ENCODE measurements at places on chromosomes 1 and 21.

DNA sequence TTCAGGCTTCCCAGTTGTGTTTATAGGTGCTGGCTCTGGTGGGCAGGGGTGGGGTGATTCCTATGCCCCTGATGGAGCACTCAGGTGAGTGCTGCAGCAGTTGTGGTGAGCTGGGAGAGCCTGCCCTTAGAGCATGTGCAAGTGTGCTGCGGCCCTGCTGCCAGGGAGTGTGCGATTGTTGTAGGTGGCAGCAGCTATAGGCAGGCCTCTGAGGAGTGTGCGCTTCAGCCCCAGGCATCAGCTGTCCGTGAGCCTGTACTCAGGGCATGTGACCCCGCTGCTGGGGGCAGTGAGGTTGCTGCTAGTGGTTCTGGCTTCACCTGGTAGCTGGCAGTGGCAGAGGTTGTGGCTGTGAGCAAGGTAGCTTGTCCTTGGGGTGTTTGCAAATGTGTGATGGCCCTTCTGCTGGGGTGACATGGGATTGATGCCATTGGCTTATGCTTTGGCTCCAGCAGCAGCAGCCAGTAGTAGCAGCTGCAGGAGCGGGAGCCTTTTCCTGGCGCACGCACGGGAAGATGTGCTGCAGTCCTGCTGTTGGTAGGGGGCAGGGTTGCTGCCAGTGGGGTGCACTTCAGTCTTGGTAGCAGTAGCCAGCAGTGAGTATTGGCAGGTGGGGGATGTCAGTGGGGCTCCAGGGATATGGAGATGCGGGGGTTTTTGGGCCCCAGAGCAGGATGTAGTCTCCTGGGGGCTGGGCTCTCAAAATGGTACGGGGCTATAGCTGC is 37.7 kb downstream of the SYCP1 start:
- DNase-seq: no peak

DNA sequence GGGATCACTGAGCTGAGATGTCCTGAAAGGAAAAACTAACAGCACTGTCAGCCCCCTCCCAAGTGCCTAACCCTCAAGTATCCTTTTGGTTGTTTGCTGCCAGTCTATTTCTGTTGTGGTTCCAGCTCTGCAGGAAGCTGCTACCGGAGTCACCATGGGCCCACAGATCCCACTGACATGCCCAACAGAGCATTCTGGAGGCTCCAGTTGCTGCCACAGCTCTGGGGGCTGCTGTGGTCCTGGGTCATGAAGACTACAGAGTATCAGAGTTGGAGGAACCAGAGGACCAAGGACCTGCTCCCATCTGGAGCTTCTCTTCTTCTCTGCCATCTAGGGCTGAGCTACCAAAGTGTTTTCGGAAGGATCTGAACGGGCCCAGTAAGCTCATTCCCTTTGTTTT is 910 bp downstream of the LCE3A start:
- DNase-seq: no peak

GRCh38 chr1:51516649-51517158 is 2.4 kb downstream of the EPS15 start:
- DNase-seq: no peak

DNA sequence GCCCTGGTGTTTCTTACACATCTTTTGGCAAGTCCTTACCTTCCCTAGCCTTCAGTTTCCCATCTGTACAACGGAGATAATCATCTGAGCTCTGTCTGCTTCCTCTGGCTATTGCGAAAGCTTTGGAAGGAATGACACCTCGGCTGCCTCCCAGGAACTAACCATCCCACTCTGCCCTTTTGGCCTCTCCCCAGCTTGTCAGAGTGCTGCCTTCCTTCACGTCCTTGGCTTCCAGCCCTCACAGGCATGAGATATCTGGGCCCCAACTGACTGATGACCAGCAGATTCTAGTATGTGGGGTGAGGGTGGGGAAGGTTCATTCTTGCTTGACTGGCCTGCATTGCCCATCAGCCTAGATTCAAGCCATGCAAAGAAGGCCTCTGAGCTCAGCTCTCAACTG is 253.1 kb upstream of the FGGY start:
- DNase-seq: no peak

DNA sequence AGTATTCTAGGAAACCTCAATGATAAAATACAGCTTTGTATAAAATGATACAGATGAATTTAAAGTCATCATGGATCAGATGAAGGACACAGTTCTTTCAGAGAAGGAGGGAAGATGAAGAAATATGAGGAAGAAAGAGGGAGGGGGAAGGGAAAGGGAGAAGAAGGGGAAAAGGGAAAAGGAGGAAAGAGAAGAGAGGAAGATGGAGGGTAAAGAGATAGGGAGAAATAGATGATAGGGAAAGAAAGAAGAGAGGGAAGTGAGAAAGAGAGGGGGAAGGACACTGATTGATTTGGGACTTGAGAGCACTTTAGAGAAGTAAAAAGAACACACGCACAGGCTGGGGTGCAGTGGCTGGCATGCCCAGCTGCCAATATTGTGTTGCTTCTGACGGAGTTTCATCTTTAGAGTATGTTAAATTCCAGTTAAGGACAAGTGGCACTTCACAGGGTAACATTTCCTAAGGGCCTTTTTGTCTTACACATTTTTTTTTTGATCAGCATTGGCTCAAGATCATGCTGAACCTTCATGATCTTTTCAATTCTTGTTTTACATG is 235.9 kb upstream of the DMRTA2 start:
- no peak for DNase-seq

DNA sequence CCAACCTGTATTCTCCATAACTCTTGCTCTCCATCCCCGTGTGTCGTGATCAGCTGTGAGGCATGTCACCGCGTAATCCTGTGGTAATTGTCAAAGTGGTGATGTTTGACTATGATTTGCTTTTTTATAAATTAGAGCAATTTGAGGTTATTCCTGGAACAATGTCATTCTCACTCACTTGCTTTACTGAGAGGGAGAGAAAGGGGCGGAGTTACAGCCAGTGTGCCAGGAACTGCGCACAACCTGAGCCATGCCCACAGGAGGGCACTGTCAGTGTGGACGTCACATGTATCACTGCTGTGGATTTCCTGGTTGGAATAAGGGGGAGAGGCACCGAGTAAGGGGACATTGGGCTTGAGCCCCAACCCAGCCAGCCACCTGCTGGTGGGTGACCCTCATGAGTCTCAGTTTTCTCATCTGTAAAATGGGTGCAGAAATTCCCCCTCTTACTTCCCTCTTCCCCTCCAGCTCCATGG is 6.9 kb downstream of the ADGRB2 start:
- no peak for DNase-seq

GRCh38 chr1:64838486-64838885 is 93.6 kb downstream of the RAVER2 start:
- no peak for DNase-seq

DNA sequence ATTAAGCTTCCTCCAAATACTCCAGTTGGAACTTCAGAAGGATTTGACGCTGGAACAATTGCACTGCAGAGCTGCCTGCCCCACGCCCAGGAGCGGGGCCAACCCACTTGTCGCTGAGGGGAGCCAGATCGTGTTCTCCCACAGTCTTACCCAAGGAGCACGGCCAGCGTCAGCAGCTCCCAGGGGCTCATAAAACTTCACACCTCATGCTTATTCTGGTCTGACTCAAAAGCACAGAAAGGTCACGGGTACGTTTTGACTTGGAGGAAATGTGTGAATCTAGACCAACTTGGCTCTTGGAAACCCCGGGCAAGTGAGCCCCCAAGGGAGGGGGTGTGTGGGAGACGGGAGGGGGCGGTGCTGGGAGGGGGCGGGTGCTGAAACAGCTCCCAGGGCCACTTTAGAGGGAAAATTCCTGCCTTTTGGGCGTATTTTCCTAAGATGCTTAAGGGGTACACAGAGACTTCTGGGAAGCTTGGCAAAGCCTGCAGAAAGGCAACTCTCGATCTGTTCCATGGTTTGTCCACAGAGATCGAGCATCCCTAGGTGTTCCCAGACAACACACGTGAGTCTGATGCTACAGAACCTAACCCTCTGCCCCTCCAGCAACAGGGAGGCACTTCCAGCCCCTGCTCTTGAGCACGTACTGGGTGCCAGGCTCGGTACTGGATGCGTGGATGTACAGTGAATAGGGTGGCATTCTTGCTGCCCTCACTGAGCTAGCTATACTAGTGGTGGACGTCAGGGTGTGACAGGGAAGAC is 98.9 kb downstream of the DHRS3 start:
- no peak for DNase-seq

DNA sequence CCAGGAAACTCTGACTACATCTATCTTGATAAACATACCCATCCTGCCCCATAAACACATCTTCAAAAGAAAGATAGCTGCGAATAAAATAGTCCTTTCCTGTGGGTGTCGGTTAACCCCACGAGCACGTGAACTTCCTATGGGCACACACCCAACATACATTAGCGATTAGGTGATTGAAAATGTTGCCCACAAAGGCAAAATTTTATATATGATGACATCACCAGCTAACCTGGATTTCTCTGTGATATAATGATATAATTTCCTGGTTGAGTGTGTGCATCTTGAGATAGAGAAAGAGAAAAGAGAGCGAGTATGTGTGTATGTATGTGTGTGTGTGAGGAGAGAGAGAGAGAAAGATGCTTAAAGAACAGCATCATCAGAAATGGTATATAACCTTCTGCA is 296.1 kb downstream of the PTPRC start:
- DNase-seq: peak; percentile 85

GRCh38 chr1:187092104-187092503 is 263.4 kb downstream of the PLA2G4A start:
- no peak for DNase-seq

DNA sequence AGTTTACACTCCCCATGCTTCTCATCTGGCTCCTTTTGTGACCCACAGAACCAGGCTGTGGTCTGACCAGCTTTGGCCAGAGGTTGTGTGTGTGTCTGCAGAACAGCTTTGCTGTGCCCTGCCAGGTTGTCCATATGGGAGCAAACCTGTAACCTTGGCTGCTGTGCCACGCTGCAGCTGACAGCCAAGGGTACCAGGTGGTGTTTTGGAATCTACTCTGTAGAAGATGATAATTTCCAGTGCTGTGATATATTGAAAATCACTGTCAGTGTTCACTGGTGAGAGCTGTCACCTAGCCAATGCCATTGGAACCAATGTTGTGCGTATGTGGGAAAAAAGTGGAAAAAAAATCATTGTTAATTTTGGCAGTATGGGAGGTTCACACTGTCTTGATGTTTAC is 18.2 kb downstream of the CENPF start:
- no peak for DNase-seq

- no peak for DNase-seq
Observed at GRCh38 chr1:10685808-10686403, 110.5 kb downstream of the CASZ1 start.

DNA sequence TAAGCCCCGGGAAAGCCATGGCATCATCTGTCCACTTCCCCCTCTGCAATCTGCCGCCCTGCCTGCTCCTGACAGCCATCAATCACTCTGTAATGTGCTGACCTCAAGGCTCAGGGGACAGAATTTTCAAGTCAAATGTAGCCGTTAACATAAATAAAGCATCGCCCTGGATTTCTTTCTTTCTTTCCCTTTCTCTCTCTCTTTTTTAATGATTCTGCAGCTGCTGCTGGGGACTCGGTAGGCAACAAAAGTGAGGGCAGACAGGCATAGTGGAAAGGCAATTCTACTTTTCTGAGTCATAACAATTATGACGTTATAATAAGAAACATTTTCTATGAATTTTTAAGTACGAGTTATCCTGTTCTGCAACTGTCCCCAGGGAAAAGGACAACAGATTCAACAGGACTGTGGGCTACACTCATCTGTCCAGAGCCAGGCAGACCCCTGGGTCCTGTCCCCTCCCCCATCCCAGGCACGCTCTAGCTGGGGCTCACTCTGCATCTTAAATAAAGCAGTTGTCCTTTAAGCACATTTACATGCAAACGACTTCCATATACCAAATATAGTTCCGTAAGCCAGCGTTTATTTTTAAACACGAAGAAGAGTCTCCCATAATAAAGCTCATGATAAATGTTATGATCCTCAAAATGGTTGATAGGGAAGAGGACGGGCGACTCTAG is 78.7 kb downstream of the SSBP3 start:
- DNase-seq: no peak

- DNase-seq: peak; percentile 4
Observed at GRCh38 chr1:85307987-85308832, 31.8 kb upstream of the BCL10 start.

DNA sequence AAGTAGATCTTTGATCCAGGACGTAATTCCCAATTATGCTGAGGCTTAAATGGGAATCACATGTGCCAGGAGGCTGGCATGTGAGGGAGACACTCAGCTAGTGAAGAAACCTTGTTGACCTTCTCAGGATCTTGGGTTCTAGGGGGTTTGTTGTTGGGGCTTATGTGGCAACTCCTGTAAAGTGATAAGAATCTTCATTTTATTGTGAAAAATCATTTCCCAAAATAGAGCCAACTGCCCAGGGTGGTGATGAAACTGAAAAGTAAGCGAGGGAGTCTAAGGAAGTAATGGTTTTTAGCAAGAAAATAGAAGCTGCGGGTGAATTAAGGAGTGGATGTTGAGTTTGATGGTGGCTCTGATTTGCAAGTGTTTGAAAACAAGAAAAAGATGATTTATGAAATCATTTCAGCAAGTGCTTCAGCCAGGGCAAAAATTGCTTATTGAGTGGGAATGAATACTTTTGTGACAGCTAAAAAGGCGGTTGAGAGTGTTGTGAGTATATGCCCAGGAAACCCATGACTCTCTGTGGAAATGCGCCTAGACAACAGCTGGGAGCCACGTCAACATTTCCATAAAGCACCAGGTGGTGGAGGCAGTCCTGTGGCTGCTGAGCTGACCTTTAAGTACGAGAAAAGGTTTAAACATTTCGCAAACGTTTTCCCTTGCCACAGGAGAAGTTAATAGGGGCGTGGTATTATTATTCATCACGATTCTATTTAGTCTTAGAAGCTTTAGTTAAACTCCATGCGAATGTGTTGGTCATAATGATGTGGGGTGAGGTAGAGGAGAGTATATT is 102.7 kb downstream of the HMGB4 start:
- no peak for DNase-seq

DNA sequence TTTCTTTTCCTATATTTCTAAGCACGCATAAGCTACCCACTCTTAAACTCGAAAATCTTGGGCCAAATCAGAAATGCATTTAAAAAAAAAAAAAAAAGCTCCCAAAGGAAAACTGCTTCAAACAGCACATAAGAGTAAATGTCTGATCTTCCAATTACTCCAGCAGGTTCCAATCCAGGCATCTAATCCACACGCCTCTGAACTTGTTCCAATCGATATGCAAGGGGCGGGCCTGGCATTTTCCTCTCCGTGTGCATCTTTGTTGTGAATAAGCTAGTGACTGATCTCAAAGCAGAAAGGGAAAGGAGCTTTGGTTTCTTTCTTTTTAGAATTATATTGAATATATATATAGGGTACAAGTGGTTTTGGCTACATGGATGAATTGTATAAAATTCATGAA is 365.5 kb downstream of the PRDM2 start:
- no peak for DNase-seq

DNA sequence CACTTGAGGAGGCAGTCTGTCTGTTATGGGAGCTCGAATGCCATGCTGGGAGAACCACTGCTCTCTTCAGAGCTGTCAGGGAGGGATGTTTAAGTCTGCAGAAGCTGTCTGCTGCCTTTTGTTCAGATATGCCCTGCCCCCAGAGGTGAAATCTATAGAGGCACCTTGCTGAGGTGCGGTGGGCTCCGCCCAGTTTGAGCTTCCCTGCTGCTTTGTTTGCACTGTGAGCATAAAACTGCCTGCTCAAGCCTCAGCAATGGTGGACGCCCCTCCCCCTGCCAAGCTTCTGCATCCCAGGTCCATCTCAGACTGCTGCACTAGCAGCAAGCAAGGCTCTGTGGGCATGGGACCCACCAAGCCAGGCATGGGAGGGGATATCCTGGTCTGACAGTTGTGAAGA is 247.5 kb downstream of the LMX1A start:
- no peak for DNase-seq

All from GF-D8 (cell line).